ENCODE measurements at places on chromosomes 4 and X.

DNA sequence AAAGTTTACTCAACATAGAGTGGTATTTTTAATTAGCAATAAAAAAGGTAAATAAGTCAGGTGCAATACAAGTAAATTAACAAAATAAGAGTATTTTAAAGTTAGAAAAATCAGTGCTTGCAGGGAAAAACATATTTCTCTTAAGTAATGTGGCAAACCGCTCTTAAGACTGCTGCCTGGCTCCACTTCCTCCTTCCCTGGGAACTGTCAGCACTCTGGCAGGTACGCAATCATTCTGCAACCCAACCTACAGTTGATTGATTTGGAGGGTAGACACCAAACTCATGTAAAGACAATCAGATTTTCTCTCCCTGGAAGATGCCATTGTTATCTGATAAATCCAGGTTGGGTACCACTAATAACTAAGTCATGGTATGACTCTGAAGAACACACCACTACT lies 63.9 kb downstream of the PPP3CA start:
- DNase-seq: no peak

DNA sequence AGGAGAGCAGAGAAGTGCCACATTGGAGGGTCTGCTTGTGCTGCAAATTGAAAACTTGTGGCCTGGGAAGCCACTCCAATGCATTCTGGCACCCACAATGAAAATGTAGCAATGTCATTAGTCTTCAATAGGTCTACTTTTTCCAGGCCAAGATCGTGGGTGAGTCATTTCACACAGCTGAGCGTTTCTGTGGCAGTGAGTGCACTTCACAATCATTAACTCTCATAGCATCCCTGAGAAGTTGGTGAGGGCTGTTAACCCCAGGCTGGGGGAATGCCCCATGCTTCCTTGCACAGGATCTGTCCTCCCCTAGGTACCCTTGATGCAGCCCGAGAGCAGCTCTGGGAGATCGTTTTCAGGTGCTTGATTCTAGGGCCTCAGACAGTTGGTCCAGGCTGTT lies 196.8 kb upstream of the ATP6AP2 start:
- no peak for DNase-seq

GRCh38 chr4:56611501-56611900 lies 69.6 kb downstream of the HOPX start:
- DNase-seq: no peak

DNA sequence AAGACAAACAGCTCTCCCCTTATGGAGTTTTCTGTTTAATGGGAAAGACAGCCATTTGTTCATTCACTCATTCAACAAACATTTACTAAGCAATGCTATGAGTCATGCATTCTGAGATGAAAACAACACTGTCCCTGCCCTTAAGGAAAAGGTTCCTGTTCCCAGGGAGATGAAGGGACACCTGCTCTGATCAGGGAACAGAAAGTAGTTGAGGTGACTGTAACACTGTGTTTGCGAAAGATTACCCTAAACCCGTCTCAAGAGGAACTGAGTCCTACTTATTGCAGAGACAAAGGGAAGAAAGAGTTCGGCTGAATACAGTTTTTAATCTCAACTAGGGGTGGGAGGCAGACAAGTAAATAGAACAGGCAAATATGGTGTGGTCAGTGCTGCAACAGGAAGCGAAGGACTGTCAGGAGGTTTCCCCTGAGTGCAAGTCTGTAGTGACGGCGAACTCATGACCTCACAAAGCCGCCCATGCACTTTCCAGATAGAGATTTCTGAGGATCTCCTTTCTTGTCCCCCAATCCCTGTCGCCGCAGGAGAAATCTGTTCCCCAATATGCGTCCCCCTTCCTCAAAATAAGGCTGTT lies 712 bp downstream of the STX18 start:
- no peak for DNase-seq

- no peak for DNase-seq
These were observed 1.1 kb downstream of the PRAF2 start for GRCh38 chrX:49072712-49073095.

DNA sequence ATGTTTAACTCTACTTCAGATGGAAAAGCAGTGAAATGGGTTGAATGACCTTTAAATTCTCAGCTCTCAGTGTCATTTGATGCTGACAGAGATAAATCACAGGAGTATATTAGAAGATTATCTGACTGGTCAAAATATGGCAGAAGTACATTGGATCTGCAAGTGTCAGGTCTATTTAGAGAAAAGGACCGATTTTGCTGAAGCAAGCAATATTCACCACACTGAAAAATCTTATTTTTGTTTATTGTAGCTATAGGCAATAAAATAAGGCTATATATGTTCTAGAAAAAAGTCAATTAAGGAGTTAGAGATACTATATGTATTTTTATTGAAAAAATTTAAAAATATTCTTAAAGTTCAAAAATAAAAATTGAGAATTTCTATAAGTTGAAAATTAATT lies 325.3 kb downstream of the CXXC4 start:
- DNase-seq: no peak

- peak; percentile 70 for DNase-seq
These were observed 57.2 kb upstream of the FAM9C start for GRCh38 chrX:13101441-13102139.

DNA sequence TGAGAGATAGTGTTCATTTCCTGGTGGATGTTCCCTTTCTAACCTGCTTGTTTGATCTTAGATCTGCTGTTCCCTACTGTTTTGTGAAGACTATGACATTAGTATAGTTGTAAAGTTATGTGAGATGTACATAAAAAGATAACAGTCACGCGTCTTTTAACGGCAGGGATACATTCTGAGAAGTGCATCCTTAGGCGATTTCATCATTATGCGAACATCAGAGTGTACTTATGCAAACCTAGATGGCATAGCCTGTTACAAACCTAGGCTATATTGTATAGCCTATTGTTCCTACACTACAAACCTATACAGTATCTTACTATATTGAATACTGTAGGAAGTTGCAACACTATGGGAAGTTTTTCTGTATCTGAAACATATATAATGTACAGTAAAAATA lies 50.4 kb downstream of the MCUB start:
- DNase-seq: no peak

GRCh38 chr4:113593400-113594230 lies 167.9 kb downstream of the CAMK2D start:
- DNase-seq: no peak

- no peak for DNase-seq
These were observed 30.6 kb downstream of the THAP9 start for GRCh38 chr4:82930848-82931755.

DNA sequence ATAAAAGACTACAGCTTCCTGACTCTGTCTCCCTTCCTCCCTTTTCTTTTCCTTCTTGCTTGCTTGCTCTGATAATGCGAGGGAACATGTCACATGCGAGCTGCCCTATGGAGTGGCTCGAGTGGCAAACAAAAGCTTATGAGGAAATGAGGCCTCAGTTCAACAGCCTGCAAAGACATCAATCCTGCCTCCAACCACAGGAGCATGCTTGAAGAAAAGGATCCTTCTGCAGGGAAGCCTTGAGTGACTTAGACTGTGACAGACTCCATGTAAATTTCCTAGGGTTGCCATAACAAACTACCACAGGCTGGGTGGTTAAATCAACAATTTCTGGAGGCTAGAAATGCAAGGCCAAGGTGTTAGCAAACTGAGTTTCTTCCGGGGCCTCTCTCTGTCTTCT lies 152.5 kb downstream of the NR3C2 start:
- no peak for DNase-seq

DNA sequence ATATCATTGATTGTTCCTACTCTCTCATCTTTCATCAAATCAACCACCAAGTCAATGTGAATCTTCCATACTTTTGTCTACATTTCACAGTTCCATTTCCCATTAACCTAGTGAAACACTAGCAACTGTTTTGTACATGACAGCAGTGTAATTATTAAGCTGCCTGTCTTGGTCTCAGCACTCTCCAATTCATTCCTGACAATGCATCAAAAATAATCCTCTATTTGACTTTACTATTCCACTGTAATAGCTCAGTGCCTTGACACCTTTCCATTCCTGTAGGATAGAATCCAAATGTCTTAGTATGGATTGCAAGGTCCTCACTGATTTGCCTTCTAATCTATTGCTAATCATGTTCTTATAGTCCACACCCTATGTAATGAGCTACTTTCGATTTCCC lies 2405.8 kb downstream of the PCDH7 start:
- no peak for DNase-seq

GRCh38 chr4:24160358-24160757 lies 270.5 kb upstream of the PPARGC1A start:
- DNase-seq: no peak

GRCh38 chrX:18961686-18962085 lies 22.2 kb downstream of the PHKA2 start:
- no peak for DNase-seq

DNA sequence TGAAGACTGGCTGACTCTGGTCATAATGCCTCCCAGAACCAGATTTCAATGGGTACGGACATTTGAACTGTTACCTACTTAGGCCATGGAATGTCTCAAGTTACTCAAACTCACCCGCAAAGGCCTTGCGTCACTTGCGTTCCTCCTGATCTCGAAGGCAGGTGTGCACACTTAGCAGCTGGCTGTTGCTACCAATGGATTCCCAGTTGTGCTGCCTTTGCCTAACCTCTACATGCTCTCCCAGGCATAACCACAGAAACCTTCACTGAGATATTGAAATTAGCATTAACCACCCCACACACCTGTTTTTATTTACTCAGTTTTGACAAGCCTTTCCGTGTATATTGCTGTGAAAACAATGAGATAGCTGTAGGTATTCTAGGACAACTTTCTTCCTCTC lies 2.8 kb downstream of the ERVMER34-1 start:
- no peak for DNase-seq

GRCh38 chr4:81757691-81758090 lies 286.0 kb upstream of the RASGEF1B start:
- no peak for DNase-seq

DNA sequence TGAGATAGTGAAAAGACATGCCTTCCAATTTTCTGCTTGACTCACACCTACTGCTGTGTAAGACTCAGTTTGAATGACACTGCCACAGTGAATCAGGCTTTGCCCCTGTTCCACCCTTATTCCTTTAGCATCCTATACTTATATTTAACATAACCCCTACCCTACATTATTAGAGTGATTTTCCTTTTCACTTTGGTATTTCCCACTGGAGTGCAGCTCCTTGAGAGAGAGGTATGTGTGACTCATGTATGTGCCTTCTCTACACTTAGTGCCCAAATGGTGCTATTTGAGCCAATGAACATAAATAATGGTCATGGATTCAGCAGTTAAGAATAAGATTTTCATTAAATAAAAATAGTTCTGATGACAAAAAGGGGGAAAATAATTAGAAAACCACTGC lies 69.5 kb downstream of the RRAGB start:
- no peak for DNase-seq

GRCh38 chrX:127568691-127569090 lies 483.5 kb downstream of the ACTRT1 start:
- DNase-seq: no peak

GRCh38 chr4:94455081-94455480 lies 3.3 kb downstream of the PDLIM5 start:
- no peak for DNase-seq

GRCh38 chrX:108875548-108875947 lies 139.2 kb upstream of the IRS4 start:
- no peak for DNase-seq

GRCh38 chrX:52819788-52820187 lies 8.7 kb downstream of the XAGE5 start:
- DNase-seq: no peak

- DNase-seq: no peak
These were observed 423.3 kb downstream of the MAGEE1 start for GRCh38 chrX:76850851-76851250.

DNA sequence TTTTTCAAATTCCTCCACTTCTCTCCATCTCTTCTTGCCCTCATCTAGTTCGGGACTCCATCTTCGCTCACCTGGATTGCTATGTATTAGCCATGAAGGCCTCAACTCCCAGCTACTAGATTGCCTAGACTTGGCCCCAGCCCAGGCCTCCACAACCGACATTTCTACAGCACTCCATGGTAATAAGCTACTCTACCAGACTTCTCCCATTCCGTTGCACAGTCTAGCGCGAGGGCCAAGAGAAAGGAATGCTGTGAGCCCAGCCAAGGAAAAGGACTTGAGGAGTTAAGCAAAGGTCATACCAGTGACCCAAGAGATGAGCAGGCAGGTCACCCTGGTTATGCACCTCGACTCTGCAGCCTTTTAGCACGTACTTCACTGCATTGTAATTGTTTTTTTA lies 75.6 kb downstream of the SOWAHB start:
- DNase-seq: no peak

GRCh38 chr4:185017964-185018772 lies at the start of gene HELT:
Gene HELT (plus strand): TSS chr4:185018490. CDS start chr4:185018929, 439 bp downstream.
- no peak for DNase-seq

DNA sequence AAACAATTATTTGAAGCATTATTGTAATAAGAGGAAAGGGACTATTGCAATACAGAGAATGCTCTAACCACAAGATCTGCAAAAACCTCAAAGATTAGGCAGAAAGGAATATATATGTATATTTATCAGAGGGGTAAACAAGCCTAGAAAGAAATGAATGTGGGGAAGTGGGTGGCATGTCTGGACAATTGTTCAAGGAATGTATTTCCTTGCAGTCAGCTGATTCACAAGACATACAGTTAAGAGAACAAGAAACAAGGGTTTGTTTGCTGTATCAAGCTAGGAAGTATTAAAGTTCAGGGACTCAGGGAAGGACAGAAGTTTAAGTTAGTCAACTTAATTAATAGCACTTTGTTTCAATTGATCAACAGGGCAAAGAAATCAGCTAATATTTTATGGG lies 514.7 kb downstream of the CENPC start:
- no peak for DNase-seq
